Activated CD8-positive, alpha-beta memory T cell treated with anti-CD3 and anti-CD28 coated beads for 1 hour (primary cell): ENCODE measurements at places on chromosomes 13 and 19.

DNA sequence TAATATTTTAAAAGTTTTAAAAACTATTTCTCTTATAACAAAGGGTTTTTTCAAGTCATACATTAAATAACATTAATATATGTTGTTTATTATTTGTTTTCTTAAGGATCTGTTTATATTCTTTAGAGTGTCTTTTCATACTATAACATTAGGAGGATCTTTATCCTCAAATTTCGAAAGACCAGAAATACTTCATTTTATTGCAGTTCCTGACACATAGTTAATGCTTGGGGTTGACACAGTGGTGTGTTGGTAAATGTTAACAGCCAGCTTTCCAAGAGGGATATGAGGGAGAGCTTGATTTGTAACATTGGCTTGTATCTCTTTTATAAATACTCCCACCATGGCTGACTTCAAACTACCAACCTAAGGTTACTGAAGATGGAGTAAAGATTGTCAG is 126.6 kb upstream of the KLF5 start:
- DNase-seq, result no peak

GRCh38 chr19:3769494-3769893 is 2.5 kb downstream of the RAX2 start:
- no peak for DNase-seq

- DNase-seq, result no peak
These were observed 929.0 kb downstream of the SLITRK6 start for GRCh38 chr13:84870190-84870589.

GRCh38 chr19:38047641-38048040 is 140.6 kb downstream of the SIPA1L3 start:
- no peak for DNase-seq

- DNase-seq, result no peak
These were observed 67.7 kb upstream of the STARD13 start for GRCh38 chr13:33353210-33353609.

GRCh38 chr19:2608602-2608922 is 93.9 kb downstream of the GNG7 start:
- DNase-seq, result no peak

GRCh38 chr19:37855098-37855497 is 51.3 kb downstream of the WDR87 start:
- DNase-seq, result no peak

DNA sequence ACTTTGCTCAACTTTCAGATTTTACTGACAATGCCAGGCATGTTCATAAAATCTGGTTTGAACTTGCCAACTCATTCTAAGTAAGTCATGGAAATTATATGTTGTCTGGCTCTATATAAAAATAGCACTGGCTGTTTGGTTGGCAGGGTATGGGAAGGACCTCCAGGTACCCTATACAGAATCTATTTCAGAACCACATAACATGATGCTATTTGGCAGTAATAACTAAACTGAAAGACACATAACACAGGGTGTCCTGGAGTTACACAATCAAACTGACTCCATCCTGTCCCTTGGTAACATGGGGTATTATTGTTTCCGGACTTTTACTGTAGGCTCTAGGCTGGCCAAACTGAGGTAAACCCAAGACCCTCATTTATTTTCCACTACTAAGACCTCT is 248.8 kb downstream of the RGCC start:
- DNase-seq, result no peak

DNA sequence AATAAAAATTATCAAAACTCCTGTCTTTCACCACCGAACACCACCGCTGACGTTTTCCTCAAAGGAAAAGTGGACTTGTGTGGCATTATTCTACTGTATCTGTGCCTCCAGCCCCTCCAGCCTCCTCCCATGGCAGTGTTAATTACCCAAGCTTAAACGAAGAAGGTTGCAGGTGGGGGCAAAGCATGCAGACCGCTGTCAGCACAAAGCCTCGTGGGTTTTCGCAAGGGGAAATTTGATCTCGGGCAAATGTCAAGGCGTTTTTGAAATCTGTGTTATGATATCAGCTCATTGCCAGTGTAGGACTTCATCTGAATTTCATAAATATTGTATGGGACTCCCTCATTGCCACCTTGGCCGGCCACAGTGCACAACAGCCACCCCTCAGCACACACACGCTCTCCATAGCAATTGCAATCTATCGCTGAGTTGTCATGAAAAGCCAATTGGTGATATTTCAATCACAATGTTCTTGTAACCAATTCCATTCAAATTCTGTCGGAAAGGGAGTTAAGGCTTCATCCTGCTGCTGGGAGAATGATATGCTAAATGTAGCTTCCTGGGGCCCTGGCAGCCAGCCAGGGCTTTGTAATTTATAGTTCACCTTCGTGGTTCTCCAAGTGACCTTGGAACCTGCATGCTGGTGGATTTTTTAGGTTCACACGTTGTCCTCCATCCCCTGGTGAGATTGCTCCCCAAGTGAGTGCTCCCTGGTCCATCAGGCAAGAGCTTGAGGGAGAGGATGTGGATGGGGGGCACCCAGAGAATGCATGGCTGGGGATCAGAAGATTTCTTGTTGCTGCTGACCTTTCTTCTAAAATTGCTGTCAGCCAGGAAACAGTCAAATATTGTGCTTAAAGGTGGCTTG is 16.6 kb downstream of the CHST8 start:
- no peak for DNase-seq

DNA sequence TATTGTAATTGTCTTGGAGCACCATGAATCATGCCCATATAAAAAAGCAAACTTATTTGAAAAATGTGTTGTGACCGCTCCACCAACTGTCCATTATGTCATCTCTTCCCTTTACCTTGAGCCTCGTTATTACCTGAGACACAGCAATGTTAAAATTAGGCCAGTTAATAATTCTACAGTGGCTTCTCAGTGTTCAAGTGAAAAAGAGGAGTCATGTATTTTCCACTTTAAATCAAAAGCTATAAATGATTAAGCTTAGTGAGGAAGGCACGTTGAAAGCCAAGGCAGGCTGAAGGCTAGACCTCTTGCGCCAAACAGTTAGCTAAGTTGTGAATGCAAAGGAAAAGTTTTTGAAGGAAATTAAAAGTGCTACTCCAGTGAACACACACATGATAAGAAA is 210.5 kb downstream of the GPC6 start:
- no peak for DNase-seq

DNA sequence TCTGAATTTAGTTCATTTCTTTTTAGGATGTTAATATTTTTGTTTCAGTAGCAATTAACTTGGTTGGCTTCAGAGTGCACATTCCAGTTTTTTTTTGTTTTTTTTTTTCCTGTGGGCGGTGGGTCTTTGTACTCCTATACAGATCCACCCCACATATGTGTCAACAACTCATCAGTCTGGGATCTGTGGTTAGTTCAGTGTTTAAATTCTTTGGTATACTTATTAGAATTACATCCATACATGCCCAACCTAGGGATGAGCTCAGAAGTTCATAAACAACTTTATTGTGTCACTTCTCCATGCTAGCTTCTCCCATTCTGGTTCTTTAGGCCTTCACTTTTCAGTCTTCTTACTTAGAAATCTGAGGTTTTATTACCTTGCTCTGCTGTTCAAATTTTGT is 50.9 kb downstream of the PCCA start:
- no peak for DNase-seq

GRCh38 chr19:5262721-5263120 is 77.9 kb downstream of the PTPRS start:
- no peak for DNase-seq

DNA sequence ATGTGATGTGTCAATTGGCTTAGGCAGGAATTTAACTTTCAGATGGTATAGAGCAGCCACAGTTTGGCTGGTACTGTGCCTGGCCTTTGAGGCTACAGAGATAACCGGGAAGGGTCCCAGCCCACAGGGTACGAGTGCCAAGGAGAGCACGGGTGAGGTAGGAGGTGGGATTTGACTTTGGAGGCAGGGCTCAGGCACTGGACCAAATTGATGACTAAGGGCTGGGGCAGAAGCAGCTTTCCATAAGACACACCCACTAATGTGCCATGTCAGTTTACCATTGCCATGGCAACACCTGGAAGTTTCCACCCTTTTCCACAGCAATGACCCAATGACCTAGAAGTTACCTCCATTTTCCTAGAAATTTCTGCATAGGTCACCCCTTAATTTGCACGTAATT is 466.2 kb downstream of the TSHZ3 start:
- no peak for DNase-seq

- no peak for DNase-seq
These were observed 6.2 kb downstream of the ZC3H4 start for GRCh38 chr19:47107202-47107952.

DNA sequence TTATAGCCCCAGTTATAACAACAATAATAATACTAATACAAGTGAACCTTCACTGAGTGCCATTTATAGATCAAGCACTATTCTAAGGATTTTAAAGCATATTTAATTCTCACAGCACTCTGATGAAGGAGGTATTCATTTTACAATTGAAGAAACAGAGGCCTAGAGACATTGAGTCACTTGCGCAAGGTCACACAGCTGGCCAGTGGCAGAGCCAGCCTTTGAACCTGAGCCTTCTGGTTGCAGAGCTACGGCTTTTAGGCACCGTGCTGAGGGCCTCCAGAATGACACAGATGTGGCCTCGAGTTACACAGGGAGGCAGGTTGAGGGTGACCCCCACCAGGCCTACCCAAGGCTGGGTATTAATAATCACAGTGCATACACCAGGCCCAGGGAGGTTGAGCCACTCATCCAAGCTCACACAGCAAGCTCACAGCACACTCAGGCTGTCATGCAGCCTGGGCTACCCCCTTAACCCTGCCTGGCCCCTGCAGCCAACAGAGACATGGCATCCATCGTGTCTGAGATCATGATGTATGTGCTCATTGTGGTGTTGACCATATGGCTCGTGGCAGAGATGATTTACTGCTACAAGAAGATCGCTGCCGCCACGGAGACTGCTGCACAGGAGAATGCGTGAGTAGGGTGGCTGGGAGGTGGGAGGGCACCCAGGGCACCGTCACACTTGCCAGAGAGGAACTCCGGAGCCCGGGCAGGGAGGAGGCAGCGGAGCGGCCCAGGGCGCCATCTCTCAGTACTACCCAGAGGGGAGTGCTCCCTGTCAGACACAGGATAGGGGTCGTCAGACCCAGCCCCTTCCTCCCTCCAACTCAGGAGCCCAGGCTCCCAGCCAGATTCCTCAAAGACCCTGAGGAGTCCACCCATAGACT is 2.7 kb upstream of the HPN start:
- DNase-seq, result no peak

DNA sequence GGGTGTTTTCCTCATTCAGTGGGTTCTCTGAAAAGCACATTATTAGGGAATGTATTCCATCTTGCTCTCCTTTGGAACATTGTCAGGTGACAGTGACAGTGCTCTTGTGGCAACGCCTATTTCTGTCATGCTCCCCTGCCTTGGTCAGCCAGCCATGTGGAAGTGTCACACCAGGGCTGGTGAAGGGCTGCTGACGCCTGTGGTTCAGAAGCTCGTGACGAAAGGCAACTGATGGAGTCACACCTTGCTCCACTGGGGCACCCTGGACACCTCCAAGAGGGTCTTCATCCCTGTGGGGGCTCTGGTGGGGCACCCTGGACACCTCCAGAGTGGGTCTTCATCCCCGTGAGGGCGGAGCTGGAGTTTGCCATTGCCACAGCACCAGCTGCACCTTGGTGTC is 68.9 kb upstream of the GPR183 start:
- DNase-seq, result no peak

GRCh38 chr19:5829567-5830310 is 9.8 kb downstream of the FUT6 start:
- DNase-seq, result no peak

DNA sequence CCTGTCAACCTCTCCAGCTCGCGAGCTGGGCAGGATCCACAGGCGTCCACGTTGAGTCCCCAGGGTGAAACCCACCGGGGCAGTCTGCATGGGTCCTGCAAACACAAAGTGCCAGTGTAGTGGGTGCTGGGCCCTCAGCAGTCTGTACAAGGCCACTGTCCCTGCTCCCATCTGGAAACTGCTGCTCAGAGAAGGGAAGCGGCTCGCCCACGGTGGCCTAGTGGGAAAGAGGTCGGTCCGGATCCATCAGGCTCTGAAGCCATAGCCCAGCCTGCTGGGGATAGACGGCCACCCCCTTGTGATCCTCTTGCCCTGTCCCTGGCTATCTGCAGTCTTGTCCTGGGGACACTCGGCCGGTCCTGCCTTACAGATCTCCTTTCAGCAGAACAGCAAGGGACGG is 2.6 kb upstream of the DIRAS1 start:
- no peak for DNase-seq

DNA sequence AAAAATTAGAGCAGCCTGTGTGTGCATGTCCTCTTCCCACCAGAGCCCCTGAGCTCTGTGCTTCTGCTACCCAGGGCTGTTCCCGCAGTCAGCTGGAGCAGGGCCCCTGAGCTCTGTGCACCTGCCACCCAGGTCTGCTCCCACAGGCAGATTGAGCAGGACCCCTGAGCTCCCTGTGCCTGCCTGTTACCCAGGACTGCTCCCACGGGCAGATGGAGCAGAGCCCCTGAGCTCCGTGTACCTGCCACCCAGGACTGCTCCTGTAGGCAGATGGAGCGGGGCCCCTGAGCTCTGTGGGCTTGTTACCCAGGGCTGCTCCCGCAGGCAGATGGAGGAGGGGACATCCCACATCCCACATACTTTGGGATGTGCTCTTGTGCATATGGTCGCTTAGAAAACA is 186.8 kb upstream of the SOX1 start:
- DNase-seq, result no peak

GRCh38 chr19:351976-352625 is 7.5 kb upstream of the MIER2 start:
- DNase-seq, result no peak

DNA sequence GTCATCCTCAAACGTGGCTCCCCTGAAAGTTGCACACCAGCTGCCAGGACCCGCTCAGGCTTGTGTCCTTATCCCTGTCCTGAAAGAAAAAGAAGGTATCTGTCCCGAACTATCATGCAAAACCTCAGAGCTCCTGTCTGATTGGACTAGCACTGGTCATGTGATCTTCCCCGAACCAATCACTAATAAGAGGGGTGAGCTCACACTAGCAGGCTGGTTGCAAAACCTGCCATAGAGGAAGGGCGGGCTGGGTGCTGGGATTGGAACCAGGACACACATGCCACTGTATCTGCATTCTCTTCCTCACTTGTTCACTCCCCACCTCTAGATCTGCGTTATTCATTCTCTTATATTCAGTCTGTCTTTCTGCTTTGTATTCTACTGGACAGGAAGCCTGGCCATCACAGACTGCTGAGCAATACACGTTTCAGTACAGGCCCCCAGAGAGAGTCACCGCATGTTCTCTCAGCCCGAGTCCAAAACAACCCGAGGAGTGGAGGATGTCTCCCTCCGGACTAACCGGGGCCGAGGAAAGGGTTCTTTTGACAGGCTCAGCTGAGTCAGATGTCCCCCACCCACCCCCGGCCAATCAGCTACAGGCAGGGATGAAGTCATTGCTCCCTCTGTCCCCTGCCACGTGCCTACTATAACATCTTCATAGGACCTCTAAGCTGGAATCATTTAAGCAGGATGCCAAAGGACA is 97.7 kb downstream of the SIPA1L3 start:
- no peak for DNase-seq

GRCh38 chr13:39415008-39415802 is 187.8 kb downstream of the LHFPL6 start:
- no peak for DNase-seq

- no peak for DNase-seq
These were observed 1261.9 kb downstream of the PCDH17 start for GRCh38 chr13:58893396-58893795.

- DNase-seq, result no peak
These were observed 349 bp upstream of the KISS1R start for GRCh38 chr19:916645-917322.
